ENCODE measurements at places on chromosomes 12 and 14. TPM values are rescaled to one million over a fixed set of nuclear protein-coding genes. Genes with fewer than 3 reads are reported as not detected.

The GYS2 gene
- not detected for total RNA-seq

The TRIM9 gene
- 0.44 TPM for total RNA-seq

The FGF6 gene
- not detected for total RNA-seq

The SLC10A1 gene
- total RNA-seq: not detected

The TBX3 gene
- total RNA-seq: not detected

The BAG5 gene
- total RNA-seq: 30.5 TPM

The PWP1 gene
- total RNA-seq: 42.5 TPM

The KCNA5 gene
- not detected for total RNA-seq

The DDX23 gene
- 144 TPM for total RNA-seq

GRCh38 chr12:123998344-123998990 is 25.5 kb downstream of the ZNF664 start:
- no peak overlapping the region for H3K4me3 ChIP-seq
- H3K27ac ChIP-seq: peak overlapping the region; percentile 15
- no peaks in the 10 kb centered on the region for H3K27me3 ChIP-seq
- peaks cover 21% of the 10 kb centered on the region for H3K4me1 ChIP-seq
- H3K36me3 ChIP-seq: peaks cover 4% of the 10 kb centered on the region
- DNase-seq: no peak

- no peaks in the 10 kb centered on the region for H3K4me1 ChIP-seq
- H3K27me3 ChIP-seq: peaks cover 5% of the 10 kb centered on the region
- DNase-seq: no peak
- H3K4me3 ChIP-seq: no peak overlapping the region
- H3K36me3 ChIP-seq: no peaks in the 10 kb centered on the region
These were observed 124.3 kb upstream of the SLC38A4 start for GRCh38 chr12:46950094-46950493.

- no peak for DNase-seq
- no peak overlapping the region for H3K27ac ChIP-seq
- H3K4me1 ChIP-seq: peaks cover 6% of the 10 kb centered on the region
- H3K4me3 ChIP-seq: no peak overlapping the region
- H3K36me3 ChIP-seq: no peaks in the 10 kb centered on the region
- no peaks in the 10 kb centered on the region for H3K27me3 ChIP-seq
These were observed 66.9 kb upstream of the FGD4 start for GRCh38 chr12:32332446-32332845.

GRCh38 chr12:121953117-121953692 is 34.8 kb downstream of the CFAP251 start:
- no peaks in the 10 kb centered on the region for H3K36me3 ChIP-seq
- H3K27ac ChIP-seq: no peak overlapping the region
- DNase-seq: no peak
- H3K4me3 ChIP-seq: no peak overlapping the region

GRCh38 chr12:42704810-42705401 is 115.4 kb upstream of the PRICKLE1 start:
- no peak overlapping the region for H3K4me3 ChIP-seq
- no peak for DNase-seq
- H3K27me3 ChIP-seq: no peaks in the 10 kb centered on the region
- no peaks in the 10 kb centered on the region for H3K36me3 ChIP-seq
- no peaks in the 10 kb centered on the region for H3K4me1 ChIP-seq
- no peak overlapping the region for H3K27ac ChIP-seq

DNA sequence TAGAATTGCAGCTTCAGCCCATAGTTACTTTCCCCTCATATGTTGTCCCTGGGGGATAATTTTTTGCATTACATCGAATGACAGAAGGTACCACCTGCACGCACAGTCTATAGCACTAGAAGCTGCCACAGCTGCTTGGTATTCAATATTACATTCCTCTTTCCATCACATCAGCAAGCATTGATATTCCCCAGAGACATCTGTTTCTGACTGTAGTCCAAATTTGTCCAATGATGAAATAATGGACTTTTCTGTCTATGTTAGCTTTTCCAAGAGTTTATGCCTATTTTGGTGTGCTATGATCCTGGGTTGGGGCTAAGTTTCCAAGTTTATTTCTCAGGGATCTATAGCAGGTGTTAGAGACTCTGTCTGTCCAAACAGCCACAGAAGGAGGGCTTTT is 335.4 kb downstream of the LRIG3 start:
- no peaks in the 10 kb centered on the region for H3K4me1 ChIP-seq
- H3K27me3 ChIP-seq: no peaks in the 10 kb centered on the region
- DNase-seq: no peak
- no peaks in the 10 kb centered on the region for H3K36me3 ChIP-seq
- no peak overlapping the region for H3K27ac ChIP-seq

DNA sequence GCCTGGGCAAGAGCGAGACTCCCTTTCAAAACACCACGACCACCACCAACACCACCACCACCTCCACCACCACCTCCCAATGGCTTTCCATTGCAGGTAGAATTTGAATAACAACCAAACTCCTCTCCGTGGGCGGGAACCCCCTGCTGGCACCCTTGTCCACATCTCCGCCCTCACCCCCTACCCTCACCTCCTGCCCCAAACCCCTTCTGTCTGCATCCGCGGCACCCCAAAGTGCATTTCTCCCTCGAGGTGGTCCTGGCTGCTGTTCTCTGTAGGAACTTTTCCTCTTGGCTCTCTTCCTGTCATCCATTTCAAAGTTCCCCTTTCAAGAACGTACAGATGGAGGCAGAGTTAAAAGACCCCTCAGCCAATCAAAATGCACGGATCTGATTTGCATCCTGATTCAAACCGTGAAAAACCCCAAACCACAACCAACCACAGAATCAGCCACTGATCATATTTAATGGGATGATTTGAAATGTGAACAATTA is 3.8 kb downstream of the SDSL start:
- DNase-seq: no peak
- H3K4me3 ChIP-seq: no peak overlapping the region

- H3K4me3 ChIP-seq: no peak overlapping the region
- H3K27ac ChIP-seq: peak overlapping the region; percentile 68
- H3K4me1 ChIP-seq: peaks cover 56% of the 10 kb centered on the region
- no peak for DNase-seq
- no peaks in the 10 kb centered on the region for H3K27me3 ChIP-seq
These were observed 9.3 kb downstream of the TPCN1 start for GRCh38 chr12:113230315-113231234.

GRCh38 chr12:6266541-6266966 is 43.9 kb upstream of the PLEKHG6 start:
- H3K4me3 ChIP-seq: no peak overlapping the region
- peaks cover 1% of the 10 kb centered on the region for H3K4me1 ChIP-seq
- H3K27me3 ChIP-seq: peaks cover 3% of the 10 kb centered on the region
- H3K36me3 ChIP-seq: no peaks in the 10 kb centered on the region

DNA sequence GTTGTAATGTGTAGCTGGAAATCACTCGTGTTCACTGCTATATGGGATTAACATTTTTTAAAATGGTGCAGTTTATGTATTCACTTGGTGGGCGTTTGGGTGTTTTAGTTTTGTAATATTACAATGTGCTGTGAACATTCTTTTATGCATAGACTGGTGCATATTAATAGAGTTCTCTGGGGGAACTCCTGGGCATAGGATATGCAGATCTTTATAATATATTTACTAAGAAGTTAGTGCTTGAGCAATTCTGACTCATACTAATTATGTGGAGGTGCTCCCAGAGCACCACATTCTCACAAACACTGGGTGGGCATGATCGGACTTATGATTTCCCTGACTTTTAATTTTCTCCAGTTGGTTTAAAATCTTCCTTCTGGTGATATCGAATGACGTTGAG is 342.3 kb downstream of the PDZRN4 start:
- no peaks in the 10 kb centered on the region for H3K4me1 ChIP-seq
- no peak overlapping the region for H3K4me3 ChIP-seq
- no peak overlapping the region for H3K27ac ChIP-seq
- H3K27me3 ChIP-seq: peaks cover 3% of the 10 kb centered on the region
